ENCODE measurements at places on chromosomes 16 and 17. TPM values are rescaled to one million over a fixed set of nuclear protein-coding genes. Genes with fewer than 3 reads are reported as not detected.
A peak's percentile ranks its signal among the peaks of the same experiment; 100 is the strongest.

SMIM5 gene
- 0.12 TPM for total RNA-seq

POLR2A gene
- total RNA-seq = 203 TPM

DNA sequence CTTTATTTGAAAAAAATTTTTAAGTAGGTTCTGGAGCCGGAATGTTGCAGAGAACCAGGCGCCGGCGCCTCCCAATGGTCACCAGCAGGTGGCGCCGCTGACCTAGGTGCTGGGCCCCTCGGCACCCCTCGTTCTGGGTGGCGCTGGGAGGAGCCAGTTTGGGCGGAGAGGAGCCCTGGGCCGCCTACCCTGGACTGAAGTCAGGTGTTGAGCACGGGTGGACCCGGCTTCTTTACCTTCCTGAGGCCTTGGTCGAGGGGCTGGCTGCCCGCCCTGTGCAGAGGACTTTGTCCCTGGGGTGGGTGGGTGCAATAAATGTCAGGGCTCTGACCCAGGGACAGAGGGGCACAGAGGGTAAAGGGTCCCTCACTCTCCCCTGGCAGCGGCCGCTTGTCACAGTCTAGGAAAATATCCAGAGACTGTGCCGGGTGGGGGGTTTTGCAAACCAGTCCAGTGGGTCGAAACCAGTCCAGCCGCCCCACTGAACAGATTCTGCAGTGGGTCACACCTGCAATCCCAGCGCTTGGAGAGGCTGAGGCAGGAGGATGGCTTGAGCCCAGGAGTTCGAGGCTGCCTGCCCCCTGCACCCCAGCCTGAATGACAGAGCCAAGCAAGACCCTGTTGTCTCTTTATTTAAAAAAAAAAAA lies 30.1 kb upstream of the TNFRSF13B start:
- no peaks in the 10 kb centered on the region for H3K27me3 ChIP-seq
- H3K4me3 ChIP-seq = no peak overlapping the region
- no peaks in the 10 kb centered on the region for H3K4me1 ChIP-seq
- H3K36me3 ChIP-seq = no peaks in the 10 kb centered on the region
- H3K27ac ChIP-seq = no peak overlapping the region
- peak; percentile 88 for DNase-seq

DNA sequence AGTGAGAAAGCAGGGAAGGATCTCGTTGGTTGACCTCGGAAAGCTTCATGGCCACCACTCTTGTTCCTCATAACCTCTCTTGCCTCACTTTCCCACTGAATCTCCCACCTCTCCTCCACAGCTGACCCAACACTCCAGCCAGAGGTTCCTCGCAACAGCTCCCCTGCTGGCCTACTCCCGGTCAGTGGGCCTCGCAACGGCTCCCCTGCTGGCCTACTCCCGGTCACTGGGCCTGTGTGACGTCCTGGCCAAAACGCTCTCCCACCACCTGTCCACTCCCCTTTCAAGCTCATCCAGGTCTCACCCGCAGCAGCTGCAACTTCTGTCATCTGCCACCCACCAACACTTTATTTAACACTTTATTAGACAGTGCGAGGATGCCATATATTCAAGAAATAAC lies 149.1 kb downstream of the VPS53 start:
- DNase-seq = no peak
- peaks cover 24% of the 10 kb centered on the region for H3K36me3 ChIP-seq
- H3K4me3 ChIP-seq = no peak overlapping the region
- no peak overlapping the region for H3K27ac ChIP-seq
- no peaks in the 10 kb centered on the region for H3K27me3 ChIP-seq
- peaks cover 8% of the 10 kb centered on the region for H3K4me1 ChIP-seq

DNA sequence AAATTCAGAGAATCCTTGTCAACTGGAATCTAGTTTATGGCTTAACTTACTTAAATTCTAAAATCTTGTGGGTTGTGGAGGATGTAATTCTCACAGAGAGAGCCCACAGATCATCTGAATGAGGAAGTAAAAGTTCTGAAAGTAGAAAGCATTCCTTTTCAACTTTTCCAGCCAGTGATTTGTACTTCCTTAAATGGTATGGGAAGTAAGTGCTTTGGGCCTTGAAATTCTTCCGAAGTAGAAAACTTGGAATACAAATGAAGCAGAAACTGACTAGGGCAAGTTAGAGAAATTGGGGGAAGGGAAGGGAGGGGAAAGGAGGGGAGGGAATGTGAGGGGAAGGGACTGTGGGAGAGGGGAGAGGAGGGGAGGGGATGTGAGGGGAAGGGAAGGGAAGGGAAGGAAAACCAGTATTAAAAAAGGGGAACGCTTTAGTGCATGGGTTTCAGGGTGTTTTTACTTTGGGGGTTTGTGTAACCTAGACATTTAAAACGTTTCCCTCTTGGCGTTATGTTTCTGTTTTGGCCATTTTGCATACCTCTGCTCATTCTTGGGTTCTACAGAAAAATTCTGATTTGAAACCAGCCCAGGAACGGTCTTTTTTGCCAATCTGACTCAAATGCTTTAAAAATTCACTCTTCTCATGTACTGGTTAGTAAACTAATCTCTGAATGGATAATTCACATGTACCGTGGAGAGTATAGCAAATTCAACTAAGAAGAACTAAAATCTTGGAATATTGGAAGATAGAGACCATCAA lies 15.5 kb upstream of the SNTB2 start:
- H3K36me3 ChIP-seq = peaks cover 51% of the 10 kb centered on the region
- H3K4me1 ChIP-seq = peaks cover 26% of the 10 kb centered on the region
- H3K27me3 ChIP-seq = no peaks in the 10 kb centered on the region

- H3K36me3 ChIP-seq = no peaks in the 10 kb centered on the region
- H3K4me1 ChIP-seq = no peaks in the 10 kb centered on the region
- DNase-seq = no peak
- H3K27me3 ChIP-seq = peaks cover 3% of the 10 kb centered on the region
- H3K27ac ChIP-seq = no peak overlapping the region
Observed at GRCh38 chr17:62191390-62192361, 126.6 kb upstream of the MED13 start.

- no peaks in the 10 kb centered on the region for H3K36me3 ChIP-seq
- no peak overlapping the region for H3K4me3 ChIP-seq
- H3K27ac ChIP-seq = peak overlapping the region; percentile 12
- peaks cover 66% of the 10 kb centered on the region for H3K4me1 ChIP-seq
Observed at GRCh38 chr17:30372755-30373154, 6.0 kb upstream of the CPD start.

GRCh38 chr17:66966704-66967418 lies 2.4 kb downstream of the CACNG4 start:
- H3K36me3 ChIP-seq = no peaks in the 10 kb centered on the region
- H3K27me3 ChIP-seq = peaks cover 69% of the 10 kb centered on the region
- H3K4me3 ChIP-seq = peak overlapping the region; percentile 52
- no peak for DNase-seq

- no peak overlapping the region for H3K4me3 ChIP-seq
- H3K36me3 ChIP-seq = no peaks in the 10 kb centered on the region
- peaks cover 4% of the 10 kb centered on the region for H3K27me3 ChIP-seq
- DNase-seq = no peak
- H3K27ac ChIP-seq = no peak overlapping the region
- no peaks in the 10 kb centered on the region for H3K4me1 ChIP-seq
Observed at GRCh38 chr17:11140043-11140442, 101.0 kb upstream of the SHISA6 start.

GRCh38 chr16:85357323-85357722 lies 245.1 kb upstream of the CIBAR2 start:
- no peaks in the 10 kb centered on the region for H3K27me3 ChIP-seq
- H3K4me1 ChIP-seq = no peaks in the 10 kb centered on the region

GRCh38 chr17:77700165-77700881 lies 258.2 kb upstream of the TNRC6C start:
- no peaks in the 10 kb centered on the region for H3K27me3 ChIP-seq
- no peak overlapping the region for H3K27ac ChIP-seq
- no peak for DNase-seq
- peaks cover 5% of the 10 kb centered on the region for H3K36me3 ChIP-seq

DNA sequence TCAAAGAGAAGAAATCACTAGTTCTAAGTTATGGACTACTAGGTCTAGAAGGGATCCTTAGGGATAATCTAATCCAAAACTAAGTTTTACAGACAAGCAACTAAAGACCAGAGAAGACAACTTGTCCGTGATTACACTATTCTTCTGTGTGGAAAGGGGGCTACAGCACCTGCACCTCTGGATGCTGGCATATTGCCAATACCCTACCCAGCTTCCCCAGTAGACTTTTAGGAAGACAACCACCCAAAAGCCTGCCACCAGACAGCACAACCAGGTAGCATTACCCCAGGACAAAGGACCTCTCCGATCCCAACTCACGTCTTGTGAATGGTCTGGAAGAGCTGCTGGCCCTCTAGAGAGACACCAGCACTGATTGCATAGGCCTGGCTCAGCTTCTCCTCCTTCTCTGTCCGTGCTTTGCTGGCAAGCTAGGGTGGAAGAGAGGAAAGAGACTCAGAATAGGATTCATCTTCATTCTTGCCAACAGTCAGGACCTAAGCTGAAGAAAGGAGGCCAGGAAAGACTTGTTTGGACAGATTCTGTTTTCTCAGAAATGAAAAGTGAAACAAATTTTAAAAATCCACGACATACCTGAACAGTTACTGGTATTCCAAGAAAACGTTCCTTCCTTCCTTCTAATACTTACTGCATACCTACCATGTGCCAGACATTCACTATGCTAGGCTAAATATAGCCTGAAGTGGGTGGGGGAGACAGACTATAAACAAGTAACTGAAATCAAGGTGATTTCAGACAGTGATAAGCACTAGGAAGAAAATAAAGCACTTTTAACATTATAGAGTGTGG lies 25.3 kb upstream of the TMEM101 start:
- peaks cover 9% of the 10 kb centered on the region for H3K4me1 ChIP-seq
- peaks cover 29% of the 10 kb centered on the region for H3K36me3 ChIP-seq
- no peak overlapping the region for H3K4me3 ChIP-seq
- H3K27ac ChIP-seq = peak overlapping the region; percentile 6

- H3K36me3 ChIP-seq = no peaks in the 10 kb centered on the region
- no peak overlapping the region for H3K27ac ChIP-seq
- no peak overlapping the region for H3K4me3 ChIP-seq
- H3K4me1 ChIP-seq = no peaks in the 10 kb centered on the region
- peaks cover 4% of the 10 kb centered on the region for H3K27me3 ChIP-seq
Observed at GRCh38 chr16:87153326-87153725, 163.9 kb downstream of the C16orf95 start.
